ENCODE measurements at places on chromosomes 12 and 14.

DNA sequence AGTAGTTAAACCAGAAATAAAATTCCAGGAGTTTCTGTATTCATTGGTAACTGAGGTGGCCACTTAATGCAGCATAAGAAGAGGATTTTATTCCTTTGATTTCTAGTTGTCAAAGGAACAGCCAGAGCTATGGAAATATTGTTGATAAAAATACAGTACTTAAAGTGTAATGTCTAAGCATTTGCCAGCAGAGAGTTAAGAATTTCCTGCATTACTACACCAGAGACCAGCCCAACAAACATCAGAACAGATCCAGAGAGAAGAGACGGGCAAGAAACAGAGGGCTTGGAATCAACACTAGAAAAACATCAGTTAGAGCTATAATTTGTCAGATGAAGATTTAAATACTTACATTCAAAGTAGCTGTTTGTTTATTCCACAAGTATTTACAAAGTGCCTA is 77.9 kb downstream of the ST8SIA1 start:
- DNase-seq = no peak

DNA sequence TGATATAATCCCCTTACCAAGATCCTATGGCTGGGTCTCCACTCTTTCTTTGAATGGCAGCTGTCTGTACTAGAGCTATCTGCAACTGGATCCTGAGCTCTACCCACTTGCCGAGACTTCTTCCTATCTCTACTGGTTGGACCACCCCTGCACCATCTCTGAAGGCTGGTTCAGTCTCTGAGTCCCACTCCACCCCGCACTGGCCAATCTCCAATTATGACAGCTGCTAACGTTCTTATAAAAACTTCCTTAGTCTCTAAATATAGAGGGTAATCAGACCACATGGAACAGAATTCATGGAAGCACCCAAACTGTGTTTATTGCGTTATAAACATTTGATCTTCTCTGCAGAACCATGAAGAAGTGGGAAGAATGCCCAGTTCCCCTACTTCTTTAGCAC is 186.6 kb upstream of the EEA1 start:
- no peak for DNase-seq

DNA sequence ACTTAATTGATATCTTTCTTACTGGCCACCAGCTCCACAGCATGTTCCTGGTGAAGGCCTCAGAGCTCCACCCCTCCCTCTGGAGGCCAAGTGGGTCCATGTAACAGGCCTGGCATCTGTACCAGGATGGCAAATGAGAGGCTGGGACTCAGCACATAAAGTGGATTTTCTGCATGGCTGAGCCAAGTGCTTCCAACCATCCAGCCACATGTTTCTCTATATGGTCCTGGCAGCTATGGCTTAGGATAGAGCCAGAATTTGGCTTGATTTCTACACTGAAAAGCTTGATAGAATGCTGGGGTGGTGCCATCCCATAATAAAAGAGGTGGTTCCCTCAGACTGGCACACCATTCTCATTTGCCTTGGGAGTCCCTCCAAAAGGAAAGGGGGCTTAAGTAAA is 94.1 kb downstream of the PAX9 start:
- DNase-seq = no peak

GRCh38 chr14:42550310-42550709 is 943.6 kb downstream of the LRFN5 start:
- DNase-seq = no peak

GRCh38 chr12:52195065-52195730 is 3.4 kb upstream of the KRT80 start:
- peak; percentile 31 for DNase-seq

GRCh38 chr14:95184413-95184790 is 27.1 kb upstream of the DICER1 start:
- no peak for DNase-seq

GRCh38 chr12:53696655-53697331 is 20.9 kb upstream of the ATP5MC2 start:
- DNase-seq = no peak

DNA sequence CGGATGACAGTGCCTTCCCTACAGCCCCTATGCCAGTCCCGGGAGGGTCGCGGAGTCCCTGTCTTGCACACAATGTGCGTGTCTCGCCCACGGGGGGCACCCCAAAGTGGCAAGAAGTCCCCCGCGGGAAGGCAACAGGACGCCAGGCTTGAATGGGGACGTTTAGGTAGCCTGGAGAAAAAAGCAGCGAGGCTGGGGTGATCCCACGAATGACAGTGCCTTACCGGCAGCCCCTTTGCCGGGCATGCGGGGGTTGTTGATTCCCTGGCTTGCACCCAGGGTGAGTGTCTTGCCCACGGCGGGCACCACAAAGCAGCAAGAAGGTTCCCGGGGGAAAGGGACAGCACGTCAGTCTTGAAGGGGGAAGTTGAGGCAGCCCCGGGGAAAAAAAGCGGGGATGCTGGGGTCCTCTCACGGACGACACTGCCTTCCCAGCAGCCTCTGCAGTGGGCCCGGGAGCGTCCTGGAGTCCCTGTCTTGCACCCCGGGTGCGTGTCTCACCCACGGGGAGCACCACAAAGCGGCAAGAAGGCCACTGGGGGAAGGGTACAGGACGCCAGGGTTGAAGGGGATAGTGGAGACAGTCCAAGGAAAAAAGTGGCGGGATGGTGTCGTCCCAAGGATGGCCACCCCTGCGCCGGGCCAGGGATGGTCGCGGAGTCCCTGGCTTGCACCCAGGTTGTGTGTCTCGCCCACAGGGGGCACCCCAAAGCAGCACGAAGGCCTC is 156.8 kb upstream of the ALG10B start:
- DNase-seq = no peak

DNA sequence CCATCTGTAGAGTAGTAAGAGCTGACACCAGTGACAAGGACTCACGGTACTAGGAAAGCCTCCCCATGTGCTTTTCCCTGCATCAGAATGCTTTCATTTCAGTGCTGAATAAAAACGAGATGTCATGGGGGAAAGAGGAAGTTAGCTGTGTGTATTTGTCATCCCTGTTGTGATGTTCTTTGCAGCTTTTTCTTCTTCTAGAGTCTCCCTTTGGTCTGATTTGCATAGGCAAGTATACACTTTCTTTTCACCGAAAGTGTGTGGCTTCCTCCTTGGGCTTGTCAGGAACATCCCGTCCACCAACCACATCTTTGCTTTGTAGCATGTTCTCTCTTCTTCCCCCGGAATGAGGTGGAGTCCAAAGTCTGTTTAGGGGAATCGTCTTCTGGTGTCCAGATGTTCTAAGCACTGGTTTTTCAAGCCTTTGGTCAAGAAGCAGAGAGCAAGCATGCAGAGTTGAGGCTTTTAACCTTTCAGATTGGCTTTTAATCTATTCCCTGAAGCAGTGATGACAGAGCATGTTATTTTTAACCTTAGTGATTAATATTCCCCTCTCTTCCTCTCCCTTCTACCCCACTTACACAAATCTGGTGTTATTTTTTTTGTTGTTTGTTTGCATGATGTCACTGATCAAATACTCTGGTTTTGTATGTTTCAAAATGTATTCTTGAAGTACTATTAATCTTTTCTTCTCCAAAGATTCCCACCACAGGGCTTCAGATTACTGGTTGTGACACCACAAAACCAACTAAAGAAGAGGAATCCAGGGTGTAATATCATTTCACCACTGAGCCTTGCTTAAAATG is 163.4 kb downstream of the SAMD4A start:
- DNase-seq = peak; percentile 95

GRCh38 chr12:95672166-95672565 is 118.4 kb downstream of the NTN4 start:
- no peak for DNase-seq

GRCh38 chr14:99718031-99718810 is 34.1 kb downstream of the CYP46A1 start:
- no peak for DNase-seq

DNA sequence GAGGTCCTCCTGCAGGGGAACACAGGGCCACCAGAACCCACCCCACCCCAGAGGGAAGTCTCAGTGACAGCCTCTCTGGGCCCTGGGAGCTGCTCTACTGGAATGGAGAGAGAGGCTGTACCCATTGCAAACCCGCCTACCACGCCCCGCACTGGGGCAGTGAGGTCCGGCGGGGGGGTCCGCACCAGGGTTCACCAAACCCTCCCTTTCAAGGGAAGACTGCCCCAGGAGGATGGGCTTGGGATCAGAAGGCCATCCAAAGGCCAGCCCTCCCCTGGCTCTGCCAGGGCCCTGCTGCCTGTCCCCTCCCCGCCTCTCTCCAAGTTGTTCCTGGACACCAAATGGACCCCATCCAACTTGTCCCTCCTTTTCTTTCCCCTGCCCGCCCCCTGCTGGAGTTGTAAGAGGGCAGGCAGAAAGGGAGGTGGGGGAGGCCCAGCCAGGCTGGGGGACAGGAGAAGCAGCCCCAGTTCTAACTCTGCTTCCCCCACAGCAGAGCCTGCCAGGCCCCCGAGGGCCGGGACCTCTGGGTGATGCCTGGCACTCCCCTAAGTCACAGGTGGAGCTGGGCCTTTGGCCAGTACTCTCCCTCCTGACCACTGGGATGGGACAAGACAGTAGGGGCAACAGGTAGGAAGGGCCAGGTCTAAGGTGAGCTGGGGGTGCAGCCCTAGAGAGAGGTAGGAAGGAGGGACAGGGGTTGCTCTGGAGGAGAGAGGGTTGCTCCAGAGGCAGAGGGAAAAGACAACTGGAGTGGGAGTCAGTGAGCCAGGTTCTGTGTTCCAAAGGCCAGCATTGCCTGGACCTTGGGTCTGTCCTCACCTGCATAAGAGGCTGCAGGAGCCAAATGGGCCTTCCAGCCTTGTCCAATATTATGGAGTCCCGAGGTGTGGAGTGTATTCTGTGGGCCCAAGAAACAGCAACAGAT is 3.2 kb upstream of the DIO3 start:
- no peak for DNase-seq

- DNase-seq = no peak
Measured at GRCh38 chr12:115636546-115636945, 640.9 kb downstream of the MED13L start.

DNA sequence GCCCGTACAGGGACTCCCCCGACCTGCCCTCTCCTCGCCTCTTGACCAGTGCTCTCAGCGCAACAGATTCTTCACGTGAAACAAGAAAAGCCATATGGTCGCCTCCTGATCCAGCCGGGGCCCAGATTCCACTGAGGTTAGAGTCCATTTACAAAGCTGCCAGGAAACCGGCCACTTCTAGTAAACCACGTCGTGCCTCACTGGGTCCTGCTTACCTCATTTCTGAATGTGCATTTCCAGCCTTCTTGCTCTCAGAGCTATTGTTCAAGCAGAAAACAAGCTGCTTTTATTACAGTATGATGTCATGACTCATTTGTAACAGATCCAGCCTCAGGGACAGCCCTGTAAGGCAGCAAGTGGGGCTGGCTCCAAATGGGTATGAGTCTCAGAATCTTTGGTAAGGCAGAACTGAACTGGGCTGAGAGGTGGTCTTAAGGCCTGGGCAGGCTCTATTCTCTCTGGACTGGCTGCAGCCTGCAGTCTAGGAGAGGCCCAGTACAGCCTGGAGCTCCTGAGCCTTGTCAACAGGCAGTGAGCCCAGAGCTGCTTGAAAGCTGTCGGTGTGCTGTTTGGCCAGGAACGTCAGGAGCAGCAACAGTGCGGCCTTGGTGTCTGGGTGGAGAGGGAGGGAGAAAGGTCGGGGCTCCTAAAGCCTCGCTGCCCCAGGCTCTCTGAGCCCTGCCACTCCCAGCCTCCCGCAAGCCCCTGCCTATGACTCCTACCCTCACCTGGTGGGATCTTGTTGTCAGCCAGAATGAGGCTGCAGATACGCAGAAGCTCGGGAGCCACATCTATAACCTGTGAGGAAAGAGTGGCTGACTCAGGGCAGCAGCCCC is 8.3 kb downstream of the REC8 start:
- DNase-seq = no peak

DNA sequence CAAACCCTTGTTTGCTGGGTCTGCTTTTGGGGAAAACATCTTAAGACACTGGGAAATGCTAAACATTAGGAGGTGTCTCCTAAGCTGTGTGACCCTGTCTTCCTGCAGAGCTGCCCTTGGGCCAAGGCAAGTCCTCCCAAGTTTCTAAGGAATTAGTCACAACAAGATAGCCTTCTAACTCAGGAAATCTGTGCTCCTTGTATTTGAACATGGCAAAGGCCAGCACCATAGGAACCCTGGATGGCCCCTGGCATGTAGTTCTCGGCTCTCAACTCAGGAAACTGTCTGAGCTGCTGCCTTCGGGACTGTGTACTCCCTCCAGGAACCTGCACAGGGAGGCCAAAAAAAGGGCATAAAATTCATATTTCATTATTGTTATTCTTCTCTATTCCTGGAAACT is 37.6 kb upstream of the LTBP2 start:
- no peak for DNase-seq

- no peak for DNase-seq
Measured at GRCh38 chr12:26646571-26646970, 186.4 kb downstream of the ITPR2 start.

DNA sequence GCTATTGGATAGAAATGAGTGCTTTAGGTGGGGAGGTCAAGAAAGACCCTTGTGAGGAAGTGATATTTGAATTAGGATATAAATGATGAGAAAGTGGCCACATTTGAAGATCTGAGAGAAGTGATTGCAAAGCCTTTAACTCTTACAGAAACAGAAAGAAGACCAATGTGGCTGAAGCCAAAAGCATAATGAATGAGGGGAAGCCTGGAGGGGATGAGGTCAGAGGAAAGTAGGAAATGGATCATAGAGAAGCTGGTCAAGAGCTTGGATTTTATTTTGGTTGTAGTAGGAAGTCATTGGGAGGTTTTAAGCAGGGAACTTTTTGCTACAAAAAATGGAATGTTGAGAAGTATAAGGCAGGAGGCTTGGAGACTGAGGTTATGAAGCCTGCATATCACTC is 3.5 kb upstream of the GYS2 start:
- peak; percentile 53 for DNase-seq

All from suppressor macrophage treated with lipopolysaccharide for 4 hours (primary cell).